ENCODE measurements at places on chromosomes 13 and 19. TPM values are rescaled to one million over a fixed set of nuclear protein-coding genes. Genes with fewer than 3 reads are reported as not detected.

Gene PSG4
- not detected for total RNA-seq

Gene TUBA3C
- total RNA-seq = not detected

Gene CNFN
- total RNA-seq = not detected

Gene FOSB
- 11.3 TPM for total RNA-seq

Gene KLK12
- not detected for total RNA-seq

DNA sequence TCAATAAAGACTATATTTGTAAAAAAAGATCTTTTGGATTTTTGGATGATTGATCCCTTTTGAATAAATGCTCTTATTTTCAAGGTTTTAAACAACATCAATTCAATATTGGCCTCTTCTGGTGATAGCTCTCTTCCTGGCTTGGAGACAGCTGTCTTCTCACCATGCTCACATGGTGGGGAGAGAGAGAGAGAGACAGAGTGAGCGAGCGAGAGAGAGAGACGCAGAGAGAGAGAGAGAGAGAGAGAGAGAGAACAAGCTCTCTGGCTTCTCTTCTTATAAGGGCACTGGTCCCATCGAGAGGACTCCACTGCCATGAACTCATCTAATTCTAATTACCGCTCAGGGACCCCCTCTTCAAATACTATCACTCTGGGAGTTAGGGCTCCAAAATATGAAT, 32.1 kb upstream of the FARP1 start:
- no peaks in the 10 kb centered on the region for H3K36me3 ChIP-seq
- no peaks in the 10 kb centered on the region for H3K27me3 ChIP-seq
- H3K4me1 ChIP-seq = no peaks in the 10 kb centered on the region
- no peak for DNase-seq
- no peak overlapping the region for H3K27ac ChIP-seq

DNA sequence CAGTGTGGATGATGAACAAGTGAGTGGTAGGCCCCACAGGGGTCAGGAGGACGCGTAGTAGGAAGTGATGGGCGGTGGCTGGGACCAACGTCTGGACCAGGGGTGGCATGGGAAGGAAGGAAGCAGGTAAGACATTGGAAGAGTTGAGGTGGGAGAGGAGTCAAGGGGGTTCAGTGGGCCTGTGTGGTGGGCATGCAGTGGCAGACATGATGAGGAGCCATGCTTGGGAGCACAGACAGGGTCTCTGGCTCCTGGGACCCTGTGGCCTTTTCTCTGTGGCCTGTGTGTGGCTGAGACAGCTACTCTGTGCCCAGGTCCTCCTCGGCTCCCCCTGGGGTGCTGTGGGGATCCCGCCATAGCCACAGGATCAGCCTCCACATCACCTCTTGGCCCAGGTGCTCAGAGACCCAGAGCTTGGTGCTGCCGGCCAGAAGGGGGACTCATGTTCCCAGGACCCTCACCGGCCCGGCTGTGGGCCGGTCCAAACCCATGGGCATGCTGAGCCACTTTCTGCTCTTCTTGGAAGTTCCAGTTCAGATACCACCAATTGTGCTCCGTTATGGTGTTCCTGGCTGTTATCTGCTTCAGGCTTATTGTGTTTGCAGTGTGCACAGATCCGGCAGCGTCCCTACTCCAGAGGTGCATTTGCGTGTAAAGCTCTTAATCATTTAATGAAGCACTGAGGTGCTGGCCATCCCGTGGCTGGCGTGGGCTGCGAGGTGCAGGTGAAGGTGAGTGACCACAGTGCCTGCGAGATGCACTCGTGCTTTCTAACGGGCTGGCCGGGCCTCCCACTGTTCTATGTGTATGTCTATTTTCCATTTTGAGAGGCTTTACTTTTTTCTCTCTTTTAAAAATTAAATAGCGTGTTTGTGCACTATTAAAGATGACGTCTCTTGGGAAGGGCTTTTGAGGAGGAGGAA, 147.9 kb downstream of the TEX29 start:
- H3K36me3 ChIP-seq = no peaks in the 10 kb centered on the region
- no peak overlapping the region for H3K4me3 ChIP-seq
- peaks cover 15% of the 10 kb centered on the region for H3K27me3 ChIP-seq
- H3K4me1 ChIP-seq = no peaks in the 10 kb centered on the region
- no peak overlapping the region for H3K27ac ChIP-seq

DNA sequence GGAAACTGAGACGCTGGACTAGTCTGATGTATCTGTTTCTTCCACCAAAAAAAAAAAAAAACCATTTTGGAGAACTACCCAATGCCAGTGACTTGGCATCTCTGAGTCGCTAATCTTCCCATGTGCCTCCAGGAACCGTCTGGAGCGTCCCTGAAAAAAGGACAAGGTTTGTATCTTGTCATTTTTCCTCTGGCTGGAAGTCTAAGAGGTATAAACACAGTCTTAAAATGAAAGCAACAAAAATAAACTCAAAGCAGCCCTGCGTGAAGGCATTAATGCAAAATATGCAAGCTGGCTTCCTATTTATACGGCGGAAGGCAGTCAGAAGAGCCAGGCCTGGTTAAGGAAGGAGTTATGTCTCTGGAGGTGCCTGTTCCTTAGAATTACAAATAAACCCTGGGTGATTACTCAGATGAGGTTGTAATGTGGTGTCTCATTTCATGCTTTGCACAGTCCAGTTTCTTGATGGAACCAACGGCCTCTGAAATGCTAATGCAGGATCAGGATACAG, 20.3 kb downstream of the ACTN4 start:
- H3K27ac ChIP-seq = no peak overlapping the region
- no peaks in the 10 kb centered on the region for H3K27me3 ChIP-seq
- no peak overlapping the region for H3K4me3 ChIP-seq
- H3K36me3 ChIP-seq = peaks cover 32% of the 10 kb centered on the region

DNA sequence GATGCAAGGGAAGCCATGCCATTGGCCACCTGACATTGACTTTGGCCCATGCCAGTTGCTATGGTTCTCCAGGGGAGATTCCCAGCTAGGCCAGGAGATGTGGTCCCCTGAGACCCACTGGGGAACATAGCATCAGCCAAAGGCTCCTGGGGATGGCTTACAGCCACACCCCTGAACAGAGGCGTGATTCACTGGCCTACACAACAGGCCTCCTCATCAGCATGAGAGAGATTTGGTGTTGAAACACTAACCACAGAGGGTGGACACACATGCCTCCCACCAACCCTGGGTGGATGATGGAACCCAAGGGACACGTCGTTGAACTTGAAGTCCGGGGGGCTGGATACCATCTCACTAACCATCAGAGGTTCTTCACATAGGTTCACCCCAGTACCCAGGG, 14.4 kb downstream of the IQCN start:
- H3K4me3 ChIP-seq = no peak overlapping the region
- no peak overlapping the region for H3K27ac ChIP-seq
- no peak for DNase-seq
- H3K27me3 ChIP-seq = peaks cover 3% of the 10 kb centered on the region
- no peaks in the 10 kb centered on the region for H3K4me1 ChIP-seq

- no peaks in the 10 kb centered on the region for H3K27me3 ChIP-seq
- H3K4me1 ChIP-seq = no peaks in the 10 kb centered on the region
- no peak overlapping the region for H3K4me3 ChIP-seq
- no peak overlapping the region for H3K27ac ChIP-seq
These were observed 308.6 kb downstream of the GPC6 start for GRCh38 chr13:93535251-93535650.

- no peak for DNase-seq
- H3K27me3 ChIP-seq = no peaks in the 10 kb centered on the region
- no peaks in the 10 kb centered on the region for H3K4me1 ChIP-seq
- no peak overlapping the region for H3K4me3 ChIP-seq
These were observed 817.8 kb upstream of the PCDH9 start for GRCh38 chr13:68047889-68048288.

- no peaks in the 10 kb centered on the region for H3K27me3 ChIP-seq
- H3K36me3 ChIP-seq = peaks cover 66% of the 10 kb centered on the region
- H3K27ac ChIP-seq = no peak overlapping the region
- peaks cover 24% of the 10 kb centered on the region for H3K4me1 ChIP-seq
- no peak overlapping the region for H3K4me3 ChIP-seq
- DNase-seq = no peak
These were observed 55.6 kb downstream of the DOCK9 start for GRCh38 chr13:98922306-98922705.

- H3K4me3 ChIP-seq = peak overlapping the region; percentile 4
- peaks cover 71% of the 10 kb centered on the region for H3K36me3 ChIP-seq
- peak overlapping the region; percentile 46 for H3K27ac ChIP-seq
- H3K4me1 ChIP-seq = peaks cover 47% of the 10 kb centered on the region
- no peak for DNase-seq
- no peaks in the 10 kb centered on the region for H3K27me3 ChIP-seq
These were observed 173.7 kb downstream of the TBC1D4 start for GRCh38 chr13:75308222-75308621.

- H3K36me3 ChIP-seq = peaks cover 4% of the 10 kb centered on the region
- peak overlapping the region; percentile 41 for H3K4me3 ChIP-seq
- H3K27me3 ChIP-seq = no peaks in the 10 kb centered on the region
- peaks cover 16% of the 10 kb centered on the region for H3K4me1 ChIP-seq
- no peak overlapping the region for H3K27ac ChIP-seq
These were observed 1.4 kb downstream of the PLA2G4C start for GRCh38 chr19:48108997-48109782.
